Astrocyte of the cerebellum (primary cell): ENCODE measurements at places on chromosomes 1 and 21.

DNA sequence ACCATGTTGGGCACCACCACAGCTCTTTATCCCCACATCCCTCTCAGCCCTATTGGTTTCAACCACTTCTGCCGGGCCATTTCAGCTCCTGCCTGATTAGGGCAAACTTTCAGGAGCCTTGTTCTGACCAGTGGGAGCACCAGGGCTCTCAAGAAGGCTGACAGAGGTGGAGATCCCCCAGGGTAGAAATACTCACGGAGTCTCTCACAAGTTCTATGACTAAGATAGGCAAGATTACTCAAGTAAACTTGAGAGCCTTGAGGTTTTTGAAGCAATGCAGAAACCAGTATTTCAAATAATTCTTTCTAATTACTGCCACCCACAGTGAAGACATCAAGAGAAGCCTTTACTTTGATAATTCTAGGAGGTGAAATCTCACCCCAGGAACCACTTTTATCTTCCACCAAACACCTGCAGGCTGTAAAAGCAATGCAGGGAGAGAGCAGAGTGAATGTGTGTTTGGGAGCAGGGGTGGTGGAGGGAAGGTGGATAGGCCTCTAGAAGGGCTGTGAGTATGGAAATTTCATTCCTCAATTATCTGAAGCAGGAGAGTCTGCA lies 6.6 kb upstream of the PTCH2 start:
- no peak for DNase-seq

DNA sequence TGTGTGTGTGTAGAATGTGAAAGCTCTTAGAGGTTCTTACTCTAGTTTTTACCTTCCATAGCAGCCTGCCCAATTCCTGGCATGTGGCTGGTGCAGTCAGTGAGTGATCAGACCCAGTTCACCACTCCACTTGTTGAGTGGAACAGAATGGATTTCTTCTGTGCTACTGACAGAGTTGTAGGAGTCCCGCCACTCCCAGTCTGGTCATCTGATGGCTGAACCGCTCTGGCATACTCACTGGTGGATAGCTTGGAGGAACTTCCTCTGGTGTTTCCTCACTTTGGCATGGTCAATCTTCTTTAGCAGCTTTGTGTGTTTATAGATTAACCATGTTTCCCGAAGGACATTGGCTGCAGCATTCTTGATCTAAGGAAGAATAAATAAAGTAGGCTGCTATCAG lies 106.7 kb upstream of the ADAR start:
- no peak for DNase-seq

- DNase-seq = no peak
These were observed 40.8 kb upstream of the DYNLT5 start for GRCh38 chr1:66711420-66711819.

GRCh38 chr21:29827236-29827635 lies 112.6 kb downstream of the GRIK1 start:
- DNase-seq = no peak

DNA sequence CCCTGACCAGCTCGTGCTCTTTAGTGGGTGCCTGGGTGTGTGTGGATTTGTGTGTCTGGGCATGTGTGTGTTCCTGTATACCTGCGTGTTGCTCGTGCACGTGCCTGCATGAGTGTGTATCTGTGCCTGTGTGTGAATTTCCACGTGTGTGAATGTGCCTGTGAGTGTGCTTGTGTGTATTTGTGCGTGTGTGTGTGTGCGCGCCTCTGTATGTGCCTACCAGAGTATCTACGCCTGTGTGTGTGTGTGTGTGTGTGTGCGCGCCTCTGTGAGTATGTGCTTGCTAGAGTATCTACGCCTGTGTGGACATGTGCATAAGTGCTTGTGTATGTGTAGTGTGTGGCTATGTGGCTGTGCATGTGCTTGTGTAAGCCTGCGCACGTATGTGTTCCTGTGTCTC lies 691 bp upstream of the SELENBP1 start:
- no peak for DNase-seq

DNA sequence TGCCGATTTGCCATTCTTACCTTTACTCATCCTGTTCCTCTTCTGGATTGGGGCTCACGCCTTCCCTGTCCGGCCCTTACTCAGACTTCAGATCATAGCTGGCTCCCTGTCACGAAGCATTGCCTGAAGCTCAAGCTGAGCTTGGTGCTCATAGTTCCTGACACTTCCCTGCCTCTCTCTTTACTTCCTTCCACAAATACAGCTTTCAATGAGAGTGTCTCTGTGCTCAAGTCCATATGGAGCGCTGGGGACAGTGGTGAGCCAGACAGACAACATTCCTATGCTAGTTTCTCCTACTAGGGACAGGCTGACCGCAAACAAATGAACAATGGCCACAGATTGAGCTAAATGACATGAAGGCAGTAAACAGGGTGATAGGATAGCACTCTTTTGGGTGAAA lies 38.1 kb downstream of the HHAT start:
- no peak for DNase-seq

- DNase-seq = no peak
These were observed 112.1 kb downstream of the ST6GALNAC3 start for GRCh38 chr1:76186554-76187170.
